Psoas muscle (tissue), 8 donors: ENCODE measurements at places on chromosomes 5 and 9.

GRCh38 chr5:78889369-78890140 is 95.6 kb downstream of the ARSB start:
- H3K27ac ChIP-seq, result no peak overlapping the region
- H3K4me3 ChIP-seq, result no peak overlapping the region
- H3K4me1 ChIP-seq, result no peaks in the 10 kb centered on the region
- no peak for DNase-seq

DNA sequence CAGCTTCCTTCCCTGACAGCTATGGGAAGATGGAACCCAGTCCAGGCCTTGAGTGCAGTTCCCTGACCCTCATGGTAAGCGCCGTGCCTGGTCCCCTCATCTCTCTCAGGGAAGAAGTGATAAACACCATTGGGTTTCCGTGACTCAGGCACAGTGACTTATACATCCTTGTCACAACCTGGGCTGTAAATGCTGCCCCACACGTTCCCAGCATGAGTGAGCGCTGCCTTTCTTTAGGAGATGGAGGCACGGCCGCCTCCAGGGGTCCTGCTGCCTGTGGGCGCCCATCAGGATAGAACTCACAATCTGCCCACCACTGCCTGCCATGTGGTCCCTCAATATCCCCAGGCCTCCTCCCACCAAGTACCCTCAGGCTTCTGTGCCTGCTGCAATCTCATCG is 8.3 kb upstream of the NKD2 start:
- H3K36me3 ChIP-seq, result no peaks in the 10 kb centered on the region
- H3K27ac ChIP-seq, result no peak overlapping the region
- no peaks in the 10 kb centered on the region for H3K4me1 ChIP-seq
- peaks cover 14% of the 10 kb centered on the region for H3K27me3 ChIP-seq
- no peak for DNase-seq

- peaks cover 12% of the 10 kb centered on the region for H3K36me3 ChIP-seq
- no peak overlapping the region for H3K27ac ChIP-seq
- H3K4me3 ChIP-seq, result no peak overlapping the region
- DNase-seq, result peak; percentile 28
- no peaks in the 10 kb centered on the region for H3K4me1 ChIP-seq
- H3K27me3 ChIP-seq, result no peaks in the 10 kb centered on the region
Observed at GRCh38 chr9:128389395-128390149, 18.4 kb downstream of the URM1 start.

DNA sequence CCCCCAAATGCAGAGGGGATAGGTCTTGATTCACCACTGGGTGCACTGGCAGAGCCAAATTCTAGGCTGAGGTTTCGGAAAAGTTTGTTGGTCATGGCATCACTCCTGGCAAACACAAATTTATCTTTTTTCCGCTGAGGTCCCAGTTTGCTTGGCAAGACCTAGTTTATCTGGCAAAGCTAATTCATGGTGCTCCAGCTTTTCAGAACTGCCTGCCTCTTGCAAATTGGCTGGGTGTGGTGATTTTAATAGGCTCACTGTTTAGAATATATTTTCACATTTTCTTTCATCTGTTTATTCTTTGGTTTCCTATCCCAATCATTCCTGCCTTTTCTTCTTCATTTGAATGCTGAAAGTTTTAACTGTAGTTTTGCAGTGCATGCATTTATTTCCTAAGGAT is 50.5 kb upstream of the MAMDC2 start:
- no peaks in the 10 kb centered on the region for H3K4me1 ChIP-seq
- no peak overlapping the region for H3K27ac ChIP-seq
- no peaks in the 10 kb centered on the region for H3K27me3 ChIP-seq
- H3K4me3 ChIP-seq, result no peak overlapping the region
